Left lobe of liver (tissue), 2 donors: ENCODE measurements at places on chromosomes 11 and 22.

DNA sequence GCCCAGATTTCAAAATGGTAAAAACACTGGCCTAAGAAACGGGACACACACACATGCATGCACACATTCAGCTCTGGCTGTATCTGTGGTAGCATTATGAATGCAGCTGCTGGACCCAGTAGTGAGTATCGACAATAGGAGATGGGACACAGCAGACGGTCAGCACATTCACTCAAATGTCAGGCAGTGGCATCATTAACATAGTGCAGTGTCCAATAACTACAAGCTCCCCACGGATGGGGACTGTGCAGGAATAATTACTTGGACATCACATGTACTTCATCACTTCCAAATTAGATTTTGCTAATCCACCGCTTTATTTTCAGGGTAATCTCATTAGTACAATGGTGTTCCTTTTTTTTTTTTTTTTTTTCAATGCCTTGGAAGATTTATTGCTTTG, 109.5 kb downstream of the FANCF start:
- DNase-seq, result no peak

- DNase-seq, result no peak
Measured at GRCh38 chr11:46275964-46276641, 1.4 kb upstream of the CREB3L1 start.

DNA sequence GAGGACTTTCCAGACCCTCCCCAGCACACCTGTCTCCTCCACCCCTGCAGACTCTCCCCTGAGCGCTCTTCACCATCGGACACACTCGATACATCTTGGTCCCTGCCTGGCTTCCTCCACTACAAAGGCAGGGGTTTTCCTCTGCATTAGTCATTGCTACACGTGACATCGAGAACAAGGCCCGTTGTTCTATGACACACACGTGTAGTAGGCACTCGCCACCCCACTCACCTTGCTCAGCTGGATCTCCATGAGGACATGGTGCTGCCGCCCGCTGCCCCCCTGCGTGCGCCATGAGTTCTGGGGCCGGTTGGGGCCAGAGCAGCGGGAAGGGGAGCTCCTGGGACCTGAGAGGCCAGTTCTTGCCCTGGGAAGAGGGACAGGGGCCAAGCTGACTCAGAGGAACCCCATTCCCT, 16.7 kb downstream of the ATG2A start:
- DNase-seq, result no peak

GRCh38 chr22:45469281-45470073, 33.2 kb upstream of the FBLN1 start:
- DNase-seq, result no peak

GRCh38 chr22:42856179-42856864, 751 bp downstream of the ARFGAP3 start:
- DNase-seq, result peak; percentile 72

DNA sequence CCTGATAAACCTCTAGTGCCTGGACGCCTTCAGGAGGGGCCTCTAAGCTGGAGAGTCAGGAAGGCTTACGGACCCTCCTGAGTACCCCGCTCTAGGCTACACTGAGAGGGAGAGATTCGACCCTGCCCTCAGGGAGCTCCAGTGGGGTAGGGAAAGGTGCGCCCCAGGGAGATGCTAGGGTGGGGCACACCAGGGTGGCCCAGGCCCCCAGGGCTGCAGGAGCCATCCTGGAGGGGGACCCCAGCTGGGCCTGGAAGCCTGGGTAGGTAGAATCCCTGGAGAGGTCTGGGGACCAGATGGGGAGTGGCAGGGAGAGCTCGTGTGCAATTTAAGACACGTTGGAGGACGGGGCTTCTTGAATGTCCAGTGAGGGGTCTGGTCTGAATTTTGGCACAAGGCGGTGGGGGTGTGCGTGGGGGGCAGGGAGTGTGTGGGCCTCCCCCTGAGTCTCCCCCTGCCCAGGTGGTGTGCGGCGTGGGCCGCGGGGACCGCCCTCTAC, 4.7 kb downstream of the CARNS1 start:
- no peak for DNase-seq

DNA sequence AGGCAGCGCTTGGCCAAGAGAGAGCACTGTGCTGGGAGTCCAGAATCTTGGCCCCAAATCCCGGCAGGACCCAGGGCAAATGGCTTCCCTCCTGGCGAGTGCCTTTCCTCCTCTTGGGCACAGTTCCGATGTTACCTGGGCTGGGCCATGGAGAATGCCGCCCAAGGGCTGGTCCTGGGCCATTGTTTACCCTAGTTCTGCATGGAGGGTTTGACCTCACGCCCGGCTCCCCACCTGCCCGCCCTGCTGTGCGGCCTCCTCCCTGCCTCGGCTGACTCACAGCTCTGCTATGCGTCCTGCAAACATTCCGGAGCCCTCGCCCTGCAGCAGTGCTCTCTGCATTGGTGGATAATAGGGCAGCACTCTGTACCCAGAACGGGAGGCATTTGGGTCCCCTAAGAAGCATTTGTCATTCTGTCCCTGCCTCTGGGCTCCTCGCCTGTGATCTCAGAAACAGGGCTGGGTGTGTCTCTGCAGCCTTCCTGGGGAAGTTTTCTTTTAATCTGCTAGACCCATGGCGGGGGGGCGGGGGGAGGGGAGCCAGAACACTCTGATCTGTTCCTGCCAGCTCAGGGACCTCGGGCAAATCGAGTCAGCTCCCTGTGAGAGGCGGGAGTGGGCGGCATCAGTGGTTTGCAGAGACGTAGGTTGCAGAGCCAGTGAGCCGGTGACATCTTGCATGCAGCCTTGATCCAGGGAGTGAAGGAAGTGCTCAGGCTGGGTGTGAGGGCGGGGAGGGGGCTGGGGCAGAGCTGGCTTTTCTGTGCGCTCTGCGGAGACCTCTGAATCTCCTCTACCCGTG, 32.9 kb upstream of the SMIM38 start:
- DNase-seq, result peak; percentile 59

DNA sequence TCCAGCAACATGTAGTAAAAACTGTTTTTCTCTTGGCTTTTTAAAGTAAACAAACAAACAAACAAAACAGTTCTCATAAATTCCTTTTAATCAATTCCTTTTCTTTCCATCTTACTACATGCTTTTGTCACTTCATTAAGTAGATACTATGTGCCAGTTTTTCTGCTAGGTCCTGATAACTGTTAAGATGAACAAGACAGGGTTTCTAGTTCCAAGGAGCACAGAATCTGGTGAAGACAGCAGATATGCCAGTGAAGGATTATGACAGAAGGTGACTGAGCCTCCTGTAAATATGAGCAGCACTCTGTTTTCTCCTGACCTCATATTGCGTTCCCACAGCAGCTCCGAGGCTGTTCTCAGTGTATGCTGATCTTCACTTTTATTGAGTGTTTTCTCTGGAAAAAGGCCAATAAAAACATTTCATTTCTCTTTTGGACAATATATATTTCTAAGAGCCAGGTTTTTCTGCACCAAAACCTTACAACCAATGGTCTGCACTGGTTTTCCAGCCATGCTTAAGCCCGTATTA, 45.8 kb downstream of the HEPHL1 start:
- no peak for DNase-seq

DNA sequence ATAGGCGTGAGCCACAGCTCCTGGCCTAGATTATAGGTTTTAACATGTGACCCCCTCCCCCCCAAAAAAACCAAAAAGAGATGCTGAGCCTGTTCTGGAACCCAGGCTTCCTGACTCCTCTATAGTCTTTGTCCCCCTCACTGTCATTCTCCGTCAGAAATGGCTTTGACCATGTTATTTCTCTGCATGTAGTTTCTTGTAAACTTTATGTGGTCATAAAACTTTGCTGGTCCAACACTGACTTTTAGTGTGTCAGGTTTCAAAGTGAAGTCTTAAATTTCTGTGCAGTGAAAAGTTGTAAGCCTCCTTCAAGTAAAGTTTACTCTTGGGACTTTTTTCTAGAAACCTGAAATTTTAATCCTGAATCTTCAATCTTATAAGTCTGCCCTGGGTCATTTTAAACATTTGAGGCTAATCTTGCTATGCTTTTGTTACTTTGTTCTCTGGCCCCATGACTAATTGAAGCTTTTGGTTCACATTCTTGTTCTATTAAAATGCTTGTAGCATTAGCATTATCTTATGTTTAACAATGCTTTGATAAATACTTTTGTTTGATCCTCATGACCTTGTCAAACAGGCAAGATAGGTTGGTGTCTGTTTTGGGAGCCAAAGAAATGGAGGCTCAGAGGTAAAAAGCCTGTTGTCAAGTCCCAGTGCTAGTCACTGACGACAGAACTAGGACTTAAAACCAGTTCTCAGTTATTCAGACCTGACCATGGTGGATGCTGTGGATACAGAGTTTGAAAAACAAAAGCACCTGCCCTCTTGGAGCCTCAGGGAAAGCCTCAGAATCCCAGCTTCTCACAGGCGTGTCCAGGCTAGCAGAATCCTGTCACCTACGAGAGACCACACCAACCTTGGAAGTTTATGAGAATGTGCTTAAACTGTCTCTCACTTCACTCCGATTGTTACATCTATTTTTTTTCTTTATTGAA, 87.7 kb upstream of the HORMAD2 start:
- DNase-seq, result no peak

- DNase-seq, result no peak
Measured at GRCh38 chr11:2558397-2558796, 113.6 kb downstream of the KCNQ1 start.

DNA sequence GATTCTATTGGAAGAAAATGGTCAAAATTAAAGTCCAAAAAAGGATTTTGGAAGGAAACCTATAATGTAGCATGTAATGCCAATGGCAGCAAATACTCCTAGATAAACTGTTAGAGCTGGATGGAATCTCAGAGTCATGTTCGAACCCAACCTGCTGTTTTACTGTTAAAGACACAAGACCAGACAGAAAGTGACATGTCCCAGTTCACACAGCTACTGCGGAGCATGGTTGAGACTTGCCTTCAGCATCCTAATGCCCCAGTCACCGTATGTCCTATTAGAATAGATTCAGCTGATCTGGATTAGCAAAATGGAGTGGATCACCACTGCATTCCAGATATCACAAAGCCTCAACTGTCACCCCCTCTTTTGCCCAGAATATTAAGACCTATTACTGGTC, 14.9 kb downstream of the PISD start:
- DNase-seq, result no peak

DNA sequence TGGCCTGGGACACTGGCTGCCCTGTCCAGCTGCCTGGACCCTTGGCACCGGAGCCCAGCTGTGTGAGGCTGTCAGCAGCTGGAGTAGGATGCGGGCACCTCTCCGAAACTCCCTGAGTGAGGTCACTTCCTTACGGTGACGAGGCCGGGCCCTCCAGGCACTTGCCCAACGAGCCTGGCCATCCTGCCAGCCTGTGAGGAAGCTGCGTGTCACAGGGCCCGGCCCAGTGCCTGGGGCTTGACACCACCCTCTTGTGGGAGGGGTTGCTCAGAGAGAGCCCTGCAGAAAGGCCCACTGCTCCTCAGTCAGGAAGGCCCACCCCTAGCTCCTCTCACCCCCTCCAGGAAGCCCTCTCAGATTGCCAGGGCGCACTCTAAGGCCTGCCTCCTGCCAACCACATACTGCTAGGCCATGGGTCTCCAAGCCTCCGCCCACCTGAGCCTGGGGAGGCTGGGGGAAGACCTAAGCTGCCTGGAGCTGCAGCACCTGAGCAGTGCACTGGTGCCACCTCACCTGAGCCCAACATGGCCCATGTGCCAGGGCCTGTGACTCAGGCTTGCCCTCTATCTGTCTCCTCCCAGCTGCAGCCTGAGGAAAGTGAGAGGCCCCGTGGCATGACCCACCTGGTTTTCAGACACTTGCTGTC, 4.3 kb upstream of the PHLDA2 start:
- DNase-seq, result no peak

- no peak for DNase-seq
Measured at GRCh38 chr11:6027501-6027900, 3.1 kb downstream of the OR56A1 start.

- DNase-seq, result no peak
Measured at GRCh38 chr22:40203572-40203971, 25.8 kb downstream of the TNRC6B start.

- DNase-seq, result no peak
Measured at GRCh38 chr11:94635072-94635471, 67.9 kb downstream of the PIWIL4 start.

GRCh38 chr11:73285721-73286120, 13.6 kb downstream of the P2RY6 start:
- DNase-seq, result no peak

DNA sequence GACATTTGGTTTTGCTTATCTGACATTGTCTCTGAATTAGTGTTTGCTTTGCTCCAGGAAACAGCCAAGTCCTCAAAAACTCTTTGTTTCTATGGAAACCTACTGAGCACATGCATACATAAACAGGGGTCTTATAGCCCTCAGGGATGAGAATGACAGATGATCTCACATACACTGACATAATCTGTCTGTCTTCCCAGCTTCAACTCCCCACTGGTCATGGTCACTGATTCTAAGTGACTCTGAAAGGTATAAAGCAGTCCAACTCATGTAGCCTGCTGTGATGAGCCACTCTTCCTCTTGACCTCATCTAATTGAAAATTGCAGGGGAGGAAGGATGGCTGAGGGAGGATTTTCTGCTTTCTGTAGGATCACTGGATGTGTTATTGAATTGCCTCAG, 12.6 kb downstream of the ZNF143 start:
- no peak for DNase-seq

GRCh38 chr22:43129426-43130425, 13.5 kb downstream of the MCAT start:
- DNase-seq, result no peak

- peak; percentile 55 for DNase-seq
Measured at GRCh38 chr11:5380740-5381342, 2.8 kb upstream of the OR51M1 start.

- peak; percentile 44 for DNase-seq
Measured at GRCh38 chr11:3091081-3091845, 34.0 kb upstream of the CARS1 start.

DNA sequence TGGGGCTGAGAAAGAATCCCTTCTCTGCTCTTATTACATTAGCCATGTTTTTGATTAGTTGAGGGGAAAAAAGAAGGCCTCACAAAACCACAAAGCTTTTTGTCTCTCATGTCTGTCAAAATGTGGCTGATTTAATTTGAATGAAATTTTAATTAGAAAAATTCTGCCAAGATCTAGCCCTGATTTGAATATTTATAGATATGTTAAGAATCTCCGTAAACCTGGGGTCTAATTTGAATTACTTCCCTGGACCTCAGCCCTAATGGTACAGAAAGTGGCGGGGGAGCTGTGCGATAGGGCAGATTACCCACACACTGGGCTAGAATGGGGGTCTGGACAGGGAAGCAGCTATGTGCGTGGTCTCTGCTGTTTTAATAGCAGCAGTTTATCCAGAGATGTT, 141.3 kb upstream of the TTC12 start:
- DNase-seq, result no peak
